ENCODE measurements at places on chromosomes 12 and 14. TPM values are rescaled to one million over a fixed set of nuclear protein-coding genes. Genes with fewer than 3 reads are reported as not detected.
A peak's percentile ranks its signal among the peaks of the same experiment; 100 is the strongest.

Gene SLC5A8
- polyA plus RNA-seq, result not detected

Gene MYL6
- polyA plus RNA-seq, result 1,709 TPM

Gene KRT71
- polyA plus RNA-seq, result not detected

Gene RASSF8
- 38.8 TPM for polyA plus RNA-seq

Gene AKAP3
- polyA plus RNA-seq, result 0.71 TPM

Gene MAP4K5
- polyA plus RNA-seq, result 32.7 TPM

Gene AMIGO2
- 3.5 TPM for polyA plus RNA-seq

Gene REP15
- polyA plus RNA-seq, result 1.8 TPM

GRCh38 chr14:72613231-72613974, 280.5 kb downstream of the DPF3 start:
- DNase-seq, result peak; percentile 56

- no peak for DNase-seq
These were observed 70.7 kb downstream of the RASSF9 start for GRCh38 chr12:85765453-85765869.

DNA sequence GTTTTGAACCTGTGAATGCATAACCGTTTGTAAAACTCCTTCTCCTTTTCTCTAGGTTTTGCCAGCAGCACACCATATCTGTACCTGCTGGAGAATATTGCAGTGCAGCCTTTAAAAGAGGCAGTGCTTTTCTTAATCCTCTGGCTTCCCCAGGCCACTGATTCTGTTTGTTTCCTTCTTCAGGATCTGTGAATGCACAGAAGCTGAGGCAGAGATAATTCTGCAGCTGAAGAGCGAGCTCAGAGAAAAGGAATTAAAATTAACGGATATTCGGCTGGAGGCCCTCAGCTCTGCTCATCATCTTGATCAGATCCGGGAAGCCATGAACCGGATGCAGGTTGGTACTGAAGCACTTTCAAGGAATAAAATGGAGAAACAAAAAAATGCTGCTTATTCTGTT, 348.7 kb downstream of the NAV3 start:
- no peak for DNase-seq

DNA sequence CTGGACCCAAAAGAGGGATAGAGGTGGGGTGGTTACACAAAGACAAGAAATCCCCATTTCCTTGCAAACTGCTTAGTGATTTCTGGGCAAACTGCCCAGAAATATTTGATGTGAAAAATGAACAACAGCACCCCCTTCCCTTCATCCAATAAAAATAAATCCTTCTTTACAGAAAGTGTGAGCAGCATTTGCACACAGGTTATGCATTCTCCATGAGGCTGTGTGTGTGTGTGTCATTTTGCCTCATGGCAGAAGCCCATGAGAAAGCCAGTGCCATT, 17.2 kb upstream of the NRXN3 start:
- DNase-seq, result peak; percentile 46

- DNase-seq, result peak; percentile 44
These were observed 23.3 kb downstream of the GABARAPL1 start for GRCh38 chr12:10235761-10236631.

- DNase-seq, result no peak
These were observed 4.7 kb upstream of the KANSL2 start for GRCh38 chr12:48686615-48687334.

GRCh38 chr12:130546494-130546893, 169.6 kb downstream of the RIMBP2 start:
- DNase-seq, result no peak

- DNase-seq, result no peak
These were observed 74.0 kb downstream of the KIF21A start for GRCh38 chr12:39368891-39369290.

DNA sequence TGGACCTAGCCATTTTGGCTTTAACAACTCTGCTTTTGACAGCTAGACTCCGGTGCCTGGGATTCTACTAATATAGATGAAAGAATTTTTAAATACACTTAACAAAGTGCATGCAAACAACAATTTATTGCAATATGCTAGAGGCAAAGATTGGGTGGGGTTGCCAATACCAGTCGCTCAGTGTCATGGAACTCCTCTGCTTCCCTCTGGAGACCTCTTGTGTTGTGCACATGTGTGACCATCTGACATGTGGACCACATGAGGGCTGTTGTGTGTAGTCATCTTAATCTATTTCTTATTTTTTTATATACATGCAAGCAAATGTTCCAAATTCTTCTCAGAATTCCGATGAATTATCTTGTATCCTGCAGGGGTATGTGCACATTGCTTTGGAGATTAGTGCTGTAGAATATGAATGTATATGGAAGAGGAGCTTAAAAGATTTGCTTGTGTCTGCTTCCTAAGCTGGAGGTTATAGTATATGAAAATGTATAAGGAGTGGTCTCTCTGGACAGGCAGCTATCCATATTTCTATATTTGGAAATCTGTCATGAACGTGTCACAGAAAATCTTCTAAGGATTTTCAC, 24.2 kb upstream of the STXBP6 start:
- no peak for DNase-seq

DNA sequence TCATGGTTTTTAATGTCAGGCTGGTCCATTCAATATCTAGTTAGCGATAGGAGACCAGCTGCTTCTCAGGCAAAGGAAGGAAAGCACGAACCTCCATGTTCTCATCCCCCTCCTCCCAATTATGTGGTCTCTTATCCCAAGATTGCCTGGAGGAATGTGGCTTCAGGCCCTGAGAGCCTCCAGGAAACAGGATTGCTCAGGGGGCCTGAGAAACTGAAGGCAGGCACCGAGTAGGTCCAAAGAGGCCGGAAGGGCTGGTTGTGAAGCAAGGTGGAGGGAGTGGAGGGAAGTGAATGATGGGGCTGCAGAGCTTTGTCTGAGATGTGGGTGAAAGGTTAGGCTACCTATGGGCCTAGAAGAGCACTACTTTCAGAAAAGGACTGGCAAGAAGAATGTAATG, 188.2 kb upstream of the DDHD1 start:
- no peak for DNase-seq

GRCh38 chr12:51345681-51346080, 798 bp downstream of the CELA1 start:
- no peak for DNase-seq

GRCh38 chr12:33251548-33251947, 188.1 kb downstream of the SYT10 start:
- DNase-seq, result no peak

- no peak for DNase-seq
These were observed 9.7 kb upstream of the TBPL2 start for GRCh38 chr14:55450124-55450523.

GRCh38 chr14:96508900-96509299, 6.7 kb downstream of the PAPOLA start:
- no peak for DNase-seq

- peak; percentile 21 for DNase-seq
These were observed 18.9 kb downstream of the IGF1 start for GRCh38 chr12:102461501-102461900.

DNA sequence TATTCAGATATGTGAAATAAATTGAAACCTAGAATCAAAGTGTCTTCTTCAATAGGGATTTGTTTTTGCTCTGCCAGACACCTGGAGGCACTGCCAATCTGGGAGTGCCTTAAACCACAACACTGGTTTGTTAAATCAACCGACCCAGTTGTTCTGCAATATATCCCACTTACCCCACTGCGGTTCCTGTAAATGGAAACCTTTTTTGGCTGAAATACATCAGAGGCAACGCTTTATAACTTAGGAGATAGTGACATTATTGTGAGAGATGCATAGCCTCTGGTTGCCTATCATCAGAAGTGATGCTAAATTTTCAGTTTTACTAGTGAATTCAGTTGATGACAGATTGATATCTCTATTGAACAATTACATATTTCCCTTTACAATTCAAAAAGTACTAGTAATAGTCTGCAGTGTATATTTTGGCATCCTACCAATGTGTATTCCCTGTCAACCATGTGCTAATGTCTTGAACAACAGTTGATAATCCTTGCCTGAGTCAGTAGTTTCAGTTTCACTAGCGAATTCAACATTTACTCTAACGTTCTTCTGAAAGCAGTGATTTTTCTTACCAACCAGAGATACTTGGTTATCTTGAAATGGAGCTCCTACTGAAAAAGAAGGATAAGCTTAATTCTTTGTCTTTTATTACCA, 30.5 kb downstream of the PPP2R5C start:
- peak; percentile 70 for DNase-seq

DNA sequence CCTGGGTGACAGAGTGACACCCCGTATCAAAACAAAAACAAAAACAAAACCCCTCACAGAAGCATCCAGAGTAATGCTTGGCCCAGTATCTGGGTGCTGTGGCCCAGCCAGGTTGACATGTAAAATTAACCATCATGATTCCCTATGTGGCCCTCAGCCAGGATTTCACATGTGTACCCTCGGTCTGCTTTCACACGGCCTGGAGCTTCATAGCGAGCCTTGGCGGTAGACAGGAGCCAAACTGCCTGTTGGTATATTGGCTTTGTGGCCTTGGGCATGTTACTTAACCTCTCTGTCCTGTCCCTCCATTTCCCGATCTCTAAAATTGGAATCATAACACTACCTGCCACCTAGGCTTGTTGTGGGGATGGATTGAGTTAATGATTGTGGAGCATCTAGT, 65.5 kb downstream of the ADCK1 start:
- no peak for DNase-seq
